ENCODE measurements at places on chromosomes 1 and 21.

DNA sequence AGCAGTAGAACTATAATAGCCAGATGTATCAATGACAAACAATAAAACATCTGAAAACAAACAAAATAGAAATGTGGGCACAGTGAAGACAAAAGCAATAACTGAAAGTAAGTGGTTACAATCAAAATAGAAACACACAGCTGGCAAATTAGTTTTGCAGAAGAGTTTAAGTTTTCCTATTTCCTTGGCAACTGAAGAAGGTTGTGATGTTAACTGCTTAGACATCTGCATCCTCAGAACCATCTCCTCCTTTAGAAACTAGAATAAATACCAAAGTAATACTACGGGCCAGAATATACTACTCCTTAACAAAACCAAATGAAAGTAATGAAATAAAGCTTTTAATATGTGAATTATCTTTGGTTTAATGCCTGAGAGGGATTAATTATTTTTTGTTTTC lies 605.5 kb downstream of the LTN1 start:
- no peak for DNase-seq

DNA sequence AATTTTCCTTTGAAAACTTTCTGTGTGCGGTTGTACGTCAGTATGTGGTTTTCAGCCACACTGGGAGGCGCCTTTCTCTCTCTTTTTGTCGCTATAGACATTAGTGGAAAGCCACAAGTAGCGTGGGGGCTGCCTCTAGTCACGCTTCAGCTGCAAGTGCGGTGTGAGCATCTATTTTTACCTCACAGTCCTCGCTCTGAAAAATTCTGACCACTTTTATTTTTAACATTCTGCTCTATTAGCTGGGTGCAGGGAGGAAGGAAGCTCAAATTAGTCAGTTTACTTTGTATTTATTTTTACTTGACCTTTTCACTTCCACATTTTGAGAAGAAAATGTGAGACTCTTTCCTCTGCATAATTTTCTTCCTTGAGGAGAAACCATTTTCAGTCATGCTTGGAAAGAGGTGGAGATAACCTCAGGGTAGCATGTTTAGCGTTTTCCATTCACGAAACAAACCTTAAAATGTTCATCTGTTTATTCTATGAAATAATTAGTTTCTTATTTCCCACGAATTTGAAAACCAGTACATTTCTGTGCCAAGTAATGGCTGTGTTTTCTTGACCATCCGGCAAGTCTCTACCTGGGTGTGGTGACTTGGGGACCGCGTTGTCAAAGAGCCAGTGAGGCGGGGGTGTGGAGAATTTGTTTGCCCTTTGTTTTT lies 35.6 kb downstream of the ADARB1 start:
- no peak for DNase-seq

GRCh38 chr21:15625363-15625762 lies 104.4 kb upstream of the USP25 start:
- DNase-seq = no peak

DNA sequence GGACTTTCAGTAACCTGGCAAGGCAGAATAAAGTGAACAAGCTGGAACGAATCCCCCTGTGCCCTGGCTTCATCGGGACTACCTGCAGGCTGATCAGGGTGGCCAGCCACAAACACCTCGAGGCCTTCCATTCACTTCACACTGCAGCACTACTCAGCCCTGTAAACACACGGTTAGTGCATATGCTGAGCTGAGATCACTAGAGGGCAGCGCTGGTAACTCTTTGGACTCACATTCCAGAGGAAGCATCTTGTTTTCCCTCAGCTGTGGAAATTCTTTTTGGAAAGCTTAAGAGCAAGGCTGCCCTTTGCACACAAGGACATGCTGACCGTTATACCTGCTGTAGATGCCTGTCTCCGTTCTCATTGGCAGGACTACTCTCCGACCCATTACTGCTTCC lies 32.1 kb downstream of the PCSK9 start:
- no peak for DNase-seq

DNA sequence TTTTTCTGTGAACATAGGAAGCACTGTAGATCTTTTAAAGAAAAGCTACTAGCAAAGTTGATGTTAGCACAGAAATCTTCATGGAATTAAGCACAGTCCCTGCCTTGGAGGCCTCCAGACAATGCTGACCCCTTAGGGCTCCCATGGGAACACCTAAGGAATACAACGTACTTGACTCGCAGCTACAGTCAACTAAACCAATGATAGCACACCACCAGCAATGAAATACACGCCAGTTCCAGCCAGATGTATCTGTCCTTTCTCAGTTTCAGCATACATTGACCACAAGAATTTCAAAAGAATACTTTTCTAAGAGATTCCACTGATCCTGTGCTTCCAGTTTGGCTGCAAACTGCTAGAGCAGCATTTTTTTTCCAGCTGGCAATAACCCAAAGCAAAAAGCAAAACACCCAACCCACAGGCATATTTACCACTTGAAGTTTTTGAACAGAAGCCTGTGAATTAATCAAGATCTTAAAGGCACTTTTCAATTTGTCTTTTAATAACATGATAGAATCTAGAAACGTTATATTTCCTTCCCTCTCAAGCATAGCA lies 42.8 kb upstream of the KRTAP11-1 start:
- DNase-seq = no peak

GRCh38 chr1:205800981-205801703 lies 11.9 kb downstream of the SLC41A1 start:
- no peak for DNase-seq

DNA sequence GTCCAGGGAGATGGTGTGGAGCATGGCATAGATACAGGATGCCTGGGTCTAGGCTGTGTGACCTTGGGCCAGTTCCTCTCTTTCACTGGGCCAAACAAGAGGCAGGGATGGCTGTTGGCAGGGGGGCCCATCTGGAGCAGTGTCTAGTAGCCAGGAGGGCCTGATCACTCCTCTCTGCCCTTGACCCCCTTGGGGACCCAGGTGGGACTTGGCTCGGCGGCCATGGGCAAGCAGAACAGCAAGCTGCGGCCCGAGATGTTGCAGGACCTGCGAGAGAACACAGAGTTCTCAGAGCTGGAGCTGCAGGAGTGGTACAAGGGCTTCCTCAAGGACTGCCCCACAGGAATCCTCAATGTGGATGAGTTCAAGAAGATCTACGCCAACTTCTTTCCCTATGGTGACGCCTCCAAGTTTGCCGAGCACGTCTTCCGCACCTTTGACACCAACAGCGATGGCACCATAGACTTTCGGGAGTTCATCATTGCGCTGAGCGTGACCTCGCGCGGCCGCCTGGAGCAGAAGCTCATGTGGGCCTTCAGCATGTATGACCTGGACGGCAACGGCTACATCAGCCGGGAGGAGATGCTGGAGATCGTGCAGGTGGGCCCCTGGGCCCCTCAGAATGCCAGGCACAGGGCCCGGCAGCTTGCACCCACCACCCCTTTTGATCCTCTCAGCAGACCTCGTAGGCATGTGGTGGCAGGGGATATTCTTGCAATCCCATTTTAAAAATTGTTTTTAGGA lies 2.6 kb downstream of the HPCA start:
- DNase-seq = no peak

DNA sequence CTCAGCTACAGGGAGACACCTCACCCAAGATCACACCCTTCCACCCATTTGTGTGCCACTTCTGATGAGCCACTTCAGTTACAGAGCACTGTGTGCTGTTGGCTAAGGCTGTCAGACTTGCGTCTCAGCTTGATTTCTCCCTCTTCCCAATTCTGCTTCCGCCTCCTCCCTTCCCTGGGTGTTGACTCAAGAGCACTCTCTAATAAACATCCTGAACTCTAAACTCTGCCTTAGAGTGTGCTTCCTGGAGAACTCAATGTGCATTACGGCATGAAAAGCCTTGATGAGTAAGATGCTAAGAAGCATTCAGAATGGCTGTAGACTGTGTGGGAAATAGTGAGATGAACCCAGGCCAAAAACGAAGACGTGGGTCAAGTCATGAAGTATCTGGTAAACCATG lies 54.9 kb upstream of the S1PR1 start:
- no peak for DNase-seq

DNA sequence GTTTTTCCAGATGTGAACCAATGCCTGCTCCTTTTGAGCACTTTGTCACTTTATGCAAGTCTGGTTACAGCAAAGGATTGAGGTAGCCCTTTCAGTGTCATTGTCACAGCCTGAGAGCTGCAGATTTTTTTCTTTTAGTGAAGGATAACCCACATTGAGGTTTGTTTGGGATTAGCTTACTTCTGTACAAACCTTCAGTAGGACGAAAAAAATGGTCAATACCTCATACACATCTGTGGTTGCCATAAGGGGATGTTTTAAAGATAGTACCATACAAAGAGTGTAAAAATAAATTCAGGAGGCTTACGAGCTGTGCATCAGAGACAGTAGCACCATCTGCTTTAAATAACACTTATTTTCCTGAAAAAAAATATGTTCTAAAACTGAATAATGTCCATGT lies 566.0 kb downstream of the AJAP1 start:
- DNase-seq = no peak

GRCh38 chr1:114609026-114609425 lies 27.6 kb upstream of the BCAS2 start:
- no peak for DNase-seq

GRCh38 chr1:15833069-15833679 lies 14.3 kb upstream of the SPEN start:
- no peak for DNase-seq

GRCh38 chr1:161185282-161185682 lies 8.0 kb upstream of the B4GALT3 start:
- DNase-seq = peak; percentile 44

GRCh38 chr1:110986407-110986891 lies 22.7 kb upstream of the LRIF1 start:
- no peak for DNase-seq

- DNase-seq = no peak
These were observed 162.3 kb upstream of the ADAMTS5 start for GRCh38 chr21:27129215-27129614.

- DNase-seq = no peak
These were observed 140.7 kb downstream of the CYYR1 start for GRCh38 chr21:26432410-26432809.

- no peak for DNase-seq
These were observed 8.1 kb upstream of the OR6K3 start for GRCh38 chr1:158728510-158729225.

DNA sequence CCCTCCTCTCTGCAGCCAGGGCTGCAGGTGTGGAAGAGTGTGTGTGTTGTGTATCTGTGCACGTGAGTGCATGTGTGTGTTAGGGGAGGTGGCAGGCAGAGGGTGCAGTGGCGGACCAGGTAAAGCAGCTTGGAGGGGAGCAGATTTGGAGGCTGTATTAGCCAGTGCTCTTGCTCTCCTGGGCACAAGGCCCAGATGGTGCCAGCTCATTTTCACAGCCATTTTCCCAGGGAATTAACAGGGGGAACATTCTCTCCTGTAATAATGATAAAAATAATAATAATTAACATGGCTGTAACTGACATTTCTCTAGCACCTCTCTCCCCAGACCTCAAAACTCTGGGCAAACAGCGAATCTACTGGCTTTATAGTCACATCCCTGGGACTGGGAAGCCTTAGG lies 43.6 kb downstream of the LRRN2 start:
- DNase-seq = no peak

GRCh38 chr21:41993744-41994143 lies 16.4 kb downstream of the ZBTB21 start:
- DNase-seq = no peak

DNA sequence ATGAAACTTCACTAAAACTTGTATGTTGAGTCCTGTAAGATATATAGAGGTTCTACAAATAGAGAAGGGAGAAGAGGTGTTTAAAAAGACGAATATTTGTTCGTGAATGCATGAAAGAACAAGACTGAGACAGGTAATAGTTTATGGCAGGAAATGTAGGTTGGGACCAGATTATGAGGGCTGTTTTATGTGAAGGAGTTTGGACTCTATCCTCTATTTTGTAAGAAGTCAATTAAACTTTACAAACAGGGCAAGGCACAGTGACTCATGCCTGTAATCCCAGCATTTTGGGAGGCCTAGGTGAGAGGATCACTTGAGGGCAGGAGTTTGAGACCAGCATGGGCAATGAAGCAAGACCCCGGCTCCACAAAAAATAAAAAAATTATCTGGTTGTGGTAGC lies 5.7 kb downstream of the SLC35A3 start:
- no peak for DNase-seq

DNA sequence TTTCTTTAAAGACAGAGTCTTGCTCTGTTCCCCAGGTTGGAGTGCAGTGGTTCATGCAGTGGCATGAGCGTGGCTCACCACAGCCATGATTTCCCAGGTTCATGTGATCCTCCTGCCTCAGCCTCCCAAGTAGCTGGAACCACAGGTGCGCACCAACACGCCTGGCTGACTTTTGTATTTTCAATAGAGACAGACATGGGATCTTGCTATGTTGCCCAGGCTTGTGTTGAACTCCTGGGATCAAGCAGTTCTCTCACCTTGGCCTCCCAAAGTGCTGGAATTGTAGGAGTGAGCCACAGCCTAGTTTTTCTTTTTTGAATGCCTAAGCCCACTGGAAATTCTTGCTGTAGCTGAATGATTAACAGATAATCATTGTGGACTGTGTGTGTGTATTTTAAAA lies 113.5 kb downstream of the RPS6KC1 start:
- DNase-seq = no peak

GRCh38 chr1:102107441-102107840 lies 110.7 kb upstream of the OLFM3 start:
- DNase-seq = no peak

- no peak for DNase-seq
These were observed 1600.0 kb downstream of the BRINP3 start for GRCh38 chr1:188877668-188878067.

DNA sequence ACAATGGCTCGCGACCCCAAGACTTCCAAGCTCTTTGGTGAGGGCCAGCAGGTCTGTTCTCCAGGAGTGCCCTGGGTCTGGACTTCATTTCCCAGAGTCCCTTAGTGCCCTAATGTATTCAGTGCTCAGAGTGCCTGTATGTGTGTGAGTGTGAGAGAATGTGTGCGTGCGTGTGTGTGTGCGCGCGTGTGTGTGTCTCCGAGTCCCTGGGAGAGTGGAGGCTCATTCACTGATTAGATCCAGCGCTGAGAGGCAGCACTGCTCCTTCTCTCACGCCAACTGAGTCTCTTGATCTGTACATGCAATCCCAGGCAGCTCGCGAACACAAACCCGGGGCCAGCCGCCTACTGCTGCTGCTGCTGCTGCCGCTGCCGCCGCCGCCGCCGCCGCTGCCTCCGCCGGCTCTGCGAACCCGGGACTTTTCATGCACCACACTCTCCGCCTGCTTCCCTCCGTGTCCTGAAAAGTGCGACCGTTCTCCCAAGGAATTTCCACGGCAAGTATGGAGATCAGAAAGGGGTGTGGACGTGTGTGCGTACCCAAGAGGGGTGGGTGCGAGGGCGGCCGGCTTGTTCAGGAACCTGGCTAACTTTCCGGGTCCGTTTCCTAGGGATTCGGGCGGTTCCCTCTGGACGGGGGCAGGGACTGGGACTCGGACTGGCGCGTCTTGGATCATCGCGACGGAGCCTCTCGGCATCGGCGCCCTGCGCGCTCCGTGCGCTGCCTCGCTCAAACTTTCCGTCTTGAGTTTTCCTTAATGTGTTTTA lies at the start of gene RNF220:
Gene RNF220, plus strand, starts transcription at position 225 of the 767 bp plus-strand sequence.
- no peak for DNase-seq

- no peak for DNase-seq
These were observed 164.4 kb upstream of the EDN2 start for GRCh38 chr1:41648844-41649243.

DNA sequence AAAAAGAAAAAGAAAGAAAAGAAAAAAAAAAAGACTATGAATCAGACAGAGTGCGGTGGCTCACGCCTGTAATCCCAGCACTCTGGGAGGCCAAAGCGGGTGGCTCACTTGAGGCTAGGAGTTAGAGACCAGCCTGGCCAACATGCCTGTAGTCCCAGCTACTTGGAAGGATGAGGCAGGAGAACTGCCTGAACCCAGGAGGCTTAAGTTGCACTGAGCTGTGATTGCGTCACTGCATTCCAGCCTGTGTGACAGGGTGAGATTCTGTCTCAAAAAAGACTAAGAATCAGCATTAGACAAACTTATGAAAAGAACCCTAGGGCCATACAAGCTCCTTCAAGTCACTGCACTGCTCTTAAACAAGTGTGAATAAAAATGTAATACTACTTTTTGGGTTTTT lies 16.9 kb downstream of the PSMB4 start:
- no peak for DNase-seq

All from stimulated activated CD8-positive, alpha-beta memory T cell treated with anti-CD3 and anti-CD28 coated beads, Interleukin-7, amount 100 ng/mL, for 1 hour (primary cell).